ENCODE measurements at places on chromosomes 7 and 10.

GRCh38 chr7:26653430-26654399 lies 210.7 kb downstream of the SKAP2 start:
- H3K4me1 ChIP-seq = no peaks in the 10 kb centered on the region
- no peaks in the 10 kb centered on the region for H3K36me3 ChIP-seq
- peaks cover 22% of the 10 kb centered on the region for H3K27me3 ChIP-seq
- H3K4me3 ChIP-seq = no peak overlapping the region

DNA sequence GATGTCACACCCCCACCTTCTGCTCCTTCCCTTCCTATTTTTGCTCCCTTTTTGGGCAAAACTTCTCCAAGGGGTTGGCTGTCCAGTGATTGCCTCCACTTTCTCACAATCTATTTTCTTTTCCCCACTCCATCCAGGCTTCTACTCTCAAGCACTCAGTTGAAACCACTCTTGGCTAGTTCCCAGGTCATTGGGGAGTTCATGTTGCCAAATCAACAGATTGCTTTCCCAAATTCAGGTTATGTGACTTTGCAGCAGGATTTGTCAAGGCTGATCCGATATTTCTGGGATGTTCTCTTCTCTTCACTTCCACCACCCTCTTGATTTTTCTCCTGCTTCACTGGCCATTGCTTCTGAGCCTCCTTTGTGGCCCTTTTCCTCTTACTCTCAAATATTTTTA lies 258.7 kb upstream of the SLC26A5 start:
- no peaks in the 10 kb centered on the region for H3K4me1 ChIP-seq
- no peaks in the 10 kb centered on the region for H3K36me3 ChIP-seq
- DNase-seq = no peak
- no peak overlapping the region for H3K27ac ChIP-seq
- H3K27me3 ChIP-seq = peaks cover 8% of the 10 kb centered on the region
- H3K4me3 ChIP-seq = no peak overlapping the region

- H3K4me1 ChIP-seq = no peaks in the 10 kb centered on the region
- no peaks in the 10 kb centered on the region for H3K36me3 ChIP-seq
- H3K27ac ChIP-seq = no peak overlapping the region
- no peaks in the 10 kb centered on the region for H3K27me3 ChIP-seq
- DNase-seq = no peak
Measured at GRCh38 chr10:34526758-34527730, 288.1 kb downstream of the PARD3 start.

DNA sequence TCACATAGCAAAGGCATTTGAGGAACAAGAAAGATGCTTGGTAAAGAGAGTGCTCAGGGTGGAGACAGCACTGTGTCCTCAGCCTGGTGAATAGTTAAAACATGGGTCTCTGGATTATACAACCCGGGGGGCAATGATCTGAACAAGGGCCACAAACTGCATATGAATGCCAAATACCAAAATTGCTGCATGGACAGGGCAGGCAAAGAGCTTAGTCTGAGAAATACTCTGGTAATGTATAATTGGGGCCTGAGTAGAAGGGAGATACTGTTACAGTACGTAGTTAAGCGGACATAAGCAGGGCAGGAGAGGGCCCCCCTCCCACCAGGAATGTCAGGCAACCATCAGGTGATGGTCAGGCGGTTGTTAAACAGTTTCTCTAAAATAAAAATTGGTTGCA lies 99.3 kb upstream of the CDK1 start:
- DNase-seq = no peak
- H3K27ac ChIP-seq = no peak overlapping the region
- no peaks in the 10 kb centered on the region for H3K4me1 ChIP-seq
- no peaks in the 10 kb centered on the region for H3K36me3 ChIP-seq
- no peak overlapping the region for H3K4me3 ChIP-seq

- H3K27me3 ChIP-seq = no peaks in the 10 kb centered on the region
- peaks cover 1% of the 10 kb centered on the region for H3K36me3 ChIP-seq
- no peaks in the 10 kb centered on the region for H3K4me1 ChIP-seq
- DNase-seq = peak; percentile 46
- H3K27ac ChIP-seq = no peak overlapping the region
- no peak overlapping the region for H3K4me3 ChIP-seq
Measured at GRCh38 chr7:98240961-98241673, 10.9 kb downstream of the TECPR1 start.

Measured in activated CD8-positive, alpha-beta memory T cell treated with anti-CD3 and anti-CD28 coated beads, Interleukin-2, amount 10 ng/mL, durations not matched to agents 7 days and 5 days (primary cell).